ENCODE measurements at places on chromosomes 4 and X.

DNA sequence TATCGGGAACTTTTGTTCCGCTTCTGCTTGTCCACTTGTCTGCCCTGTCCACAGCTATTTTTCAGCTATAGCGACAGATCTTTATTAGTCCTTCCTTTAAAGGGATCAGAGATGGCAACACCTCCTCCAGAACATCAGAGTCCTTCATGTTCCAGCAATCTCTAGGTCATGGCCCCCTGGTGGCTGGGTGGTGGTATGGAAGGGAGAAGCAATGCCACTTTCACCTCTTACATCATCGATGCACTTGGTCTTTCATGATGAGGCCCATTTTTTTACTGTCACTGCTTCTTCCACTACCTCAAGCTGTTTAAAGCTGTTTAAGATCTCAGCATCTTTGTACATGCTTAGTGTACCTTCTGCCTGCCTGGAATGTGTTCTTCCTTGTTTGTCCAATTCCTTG is 106.7 kb downstream of the ARHGAP6 start:
- DNase-seq: peak; percentile 2

- no peak for DNase-seq
Observed at GRCh38 chr4:6955261-6955911, 45.8 kb downstream of the TBC1D14 start.

GRCh38 chrX:123049071-123049625 is 134.9 kb upstream of the GRIA3 start:
- DNase-seq: no peak

GRCh38 chrX:44071847-44072551 is 98.8 kb upstream of the NDP start:
- DNase-seq: no peak

DNA sequence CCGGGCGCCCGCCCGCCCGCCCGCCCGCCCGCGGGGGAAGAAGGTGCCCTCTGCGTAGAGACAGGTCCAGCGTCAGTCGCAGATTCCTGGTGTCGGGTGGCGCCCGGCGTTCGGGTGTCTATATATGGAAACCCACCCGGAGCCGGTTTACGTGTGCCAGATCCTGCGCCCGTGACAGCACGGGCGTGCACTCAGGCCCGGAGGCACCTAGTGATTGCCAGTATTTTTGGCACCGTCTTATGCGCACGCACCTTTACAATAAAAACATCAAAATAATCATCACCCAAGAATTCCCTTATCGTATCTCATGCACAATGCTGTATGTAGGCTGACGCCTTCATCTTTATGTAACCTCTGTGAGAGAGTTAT is 519 bp downstream of the SLC25A4 start:
- peak; percentile 8 for DNase-seq

- DNase-seq: no peak
Observed at GRCh38 chrX:16664626-16665025, 14.7 kb downstream of the S100G start.

DNA sequence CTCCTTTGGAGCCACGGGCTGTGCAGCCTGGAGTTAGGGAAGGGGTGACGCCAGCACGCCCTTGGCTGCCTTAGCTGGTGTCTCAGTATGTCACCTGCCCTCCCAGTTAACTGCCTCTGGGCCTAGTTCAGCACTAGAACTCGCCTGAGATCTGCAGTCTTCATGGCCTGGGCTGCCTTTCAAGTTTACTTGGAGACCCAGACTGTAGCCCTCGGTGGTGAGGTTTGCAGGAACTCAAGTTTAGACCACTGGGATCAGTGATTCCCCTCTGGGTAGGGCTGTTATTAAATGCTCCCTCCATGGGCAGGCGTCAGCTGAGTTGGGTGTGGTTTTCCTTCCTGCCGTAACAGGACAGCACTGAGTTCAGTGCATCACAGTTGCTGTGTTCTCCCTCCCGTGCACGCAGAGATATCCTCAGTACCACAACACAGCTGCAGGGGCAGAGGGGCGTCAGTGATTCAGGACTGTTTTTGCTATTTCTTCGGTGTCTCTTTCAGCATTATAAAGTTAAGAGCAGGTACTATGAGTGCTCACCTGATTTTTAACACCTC is 30.5 kb downstream of the PLAC8 start:
- peak; percentile 65 for DNase-seq

GRCh38 chr4:100938698-100939097 is 408.6 kb downstream of the PPP3CA start:
- DNase-seq: no peak

DNA sequence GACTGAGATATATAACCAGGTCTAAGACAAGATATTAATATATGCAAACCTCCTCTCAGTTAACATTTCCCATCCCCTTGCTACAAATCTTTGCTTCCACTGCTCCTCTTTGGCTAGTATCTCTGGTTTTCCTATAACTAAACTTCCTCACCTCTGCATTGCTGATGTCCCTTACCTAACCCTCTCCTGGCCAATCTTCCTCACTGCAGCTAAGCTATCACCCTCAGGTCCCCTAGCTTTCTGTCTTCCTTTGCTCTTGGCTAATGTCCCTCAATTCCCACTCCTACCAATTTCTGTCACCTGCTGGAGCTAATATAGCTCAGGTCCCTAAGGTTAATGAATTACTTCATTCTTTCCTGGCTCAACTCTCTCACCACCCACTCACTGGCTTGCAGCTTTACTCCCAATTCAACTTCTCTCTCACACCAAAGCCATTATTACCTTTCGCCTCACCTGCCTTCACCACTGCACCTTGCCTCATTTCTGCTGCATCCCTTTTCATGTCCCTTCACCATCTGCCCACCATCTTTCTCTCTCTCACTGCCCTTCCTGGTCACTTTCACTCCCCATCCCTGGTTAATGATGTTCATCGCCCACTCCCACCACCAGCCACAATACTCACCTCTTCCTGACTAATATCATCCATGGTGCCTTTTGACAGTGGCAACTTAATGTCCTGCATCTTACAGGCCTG is 26.7 kb downstream of the SMC1A start:
- DNase-seq: no peak

DNA sequence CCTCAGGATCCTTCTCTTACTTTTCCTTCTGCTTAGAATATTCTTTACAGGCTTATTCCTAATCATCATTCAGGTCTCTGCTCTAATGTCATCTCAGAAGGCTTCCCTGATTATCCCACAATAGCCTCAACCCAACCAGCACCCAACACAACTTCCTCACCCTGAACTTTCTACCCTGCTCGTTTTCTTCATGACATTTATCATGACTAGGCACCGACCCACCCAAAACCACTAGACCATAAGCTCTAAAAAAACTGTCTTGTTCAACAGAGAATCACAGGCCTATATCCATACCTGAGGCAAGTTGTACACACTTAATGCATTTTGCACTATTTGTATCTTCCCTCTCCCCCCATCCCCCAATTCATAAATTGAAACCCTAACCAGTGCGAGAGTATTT is 95.3 kb downstream of the SH3RF1 start:
- no peak for DNase-seq

GRCh38 chr4:21952549-21952948 is 4.0 kb upstream of the KCNIP4 start:
- DNase-seq: no peak

- DNase-seq: no peak
Observed at GRCh38 chr4:74619931-74620702, 174.2 kb downstream of the BTC start.

DNA sequence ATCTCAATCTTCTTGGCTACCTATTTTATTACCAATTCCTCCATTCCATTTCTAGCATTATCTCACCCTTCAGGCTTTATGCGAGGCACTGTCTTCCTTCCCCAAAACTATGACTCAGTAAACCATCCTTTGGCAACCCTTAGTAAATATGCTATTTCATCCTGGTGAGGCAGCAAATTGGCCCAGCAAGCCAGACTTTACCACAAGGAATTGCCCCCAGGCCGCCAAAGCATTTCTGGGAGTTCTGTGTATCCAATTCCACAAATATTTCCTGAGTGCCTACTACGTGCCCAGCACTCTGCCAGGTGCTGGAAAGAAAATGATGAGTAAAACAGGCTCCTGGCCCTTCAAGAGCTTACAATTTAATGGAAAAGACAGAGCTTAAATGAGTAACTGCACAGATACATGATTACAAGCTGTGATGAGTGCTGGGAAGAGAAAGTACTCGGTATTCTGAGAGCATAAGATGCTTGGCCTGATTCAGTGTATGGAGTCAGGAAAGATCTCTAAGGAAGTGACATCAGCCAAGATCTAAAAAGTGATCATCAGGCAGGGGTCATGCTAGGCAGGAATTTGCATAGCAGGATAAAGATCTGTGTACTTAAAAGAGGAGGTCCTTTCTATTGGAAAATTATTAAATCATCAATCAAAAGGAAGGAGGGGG is 193.8 kb downstream of the ADAMTS3 start:
- DNase-seq: no peak

- DNase-seq: no peak
Observed at GRCh38 chrX:84415140-84415539, 87.1 kb downstream of the HDX start.

DNA sequence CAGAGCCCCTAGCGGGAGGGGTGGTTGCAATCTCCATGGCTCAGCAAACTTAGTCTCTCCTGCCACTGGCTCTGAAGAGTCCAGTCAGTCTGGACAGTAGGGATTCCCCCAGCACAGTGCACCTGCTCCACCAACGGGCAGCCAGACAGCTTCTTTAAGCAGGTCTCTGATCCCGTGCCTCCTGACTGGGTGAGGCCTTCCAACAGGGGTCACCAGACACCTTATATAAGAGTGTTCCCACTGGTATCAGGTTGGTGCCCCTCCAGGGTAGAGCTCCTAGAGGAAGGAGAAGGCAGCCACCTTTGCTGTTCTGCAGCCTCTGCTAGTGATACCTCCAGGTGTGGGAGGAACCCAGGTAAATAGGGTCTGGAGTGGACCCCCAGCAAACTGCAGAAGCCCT is 1393.4 kb downstream of the STIM2 start:
- no peak for DNase-seq

DNA sequence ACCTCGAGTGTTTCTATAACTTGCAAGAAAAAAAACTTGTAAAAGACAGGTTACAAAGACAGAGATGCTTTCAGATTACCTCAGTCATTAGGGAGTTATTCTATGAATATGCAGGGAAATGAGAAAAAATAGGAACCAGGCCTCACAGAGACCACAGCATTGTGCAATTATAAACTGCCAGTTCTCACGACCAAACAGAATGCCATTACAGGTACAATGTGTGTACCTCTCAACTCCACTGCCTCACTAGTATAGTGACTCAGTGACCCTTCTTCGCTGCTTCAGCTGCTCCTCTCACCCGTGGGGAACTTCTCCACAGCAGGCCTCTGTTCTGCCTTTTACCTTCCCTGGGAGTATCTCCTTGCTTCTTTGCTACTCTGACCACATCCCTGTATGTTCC is 2.3 kb upstream of the HTATSF1 start:
- no peak for DNase-seq

DNA sequence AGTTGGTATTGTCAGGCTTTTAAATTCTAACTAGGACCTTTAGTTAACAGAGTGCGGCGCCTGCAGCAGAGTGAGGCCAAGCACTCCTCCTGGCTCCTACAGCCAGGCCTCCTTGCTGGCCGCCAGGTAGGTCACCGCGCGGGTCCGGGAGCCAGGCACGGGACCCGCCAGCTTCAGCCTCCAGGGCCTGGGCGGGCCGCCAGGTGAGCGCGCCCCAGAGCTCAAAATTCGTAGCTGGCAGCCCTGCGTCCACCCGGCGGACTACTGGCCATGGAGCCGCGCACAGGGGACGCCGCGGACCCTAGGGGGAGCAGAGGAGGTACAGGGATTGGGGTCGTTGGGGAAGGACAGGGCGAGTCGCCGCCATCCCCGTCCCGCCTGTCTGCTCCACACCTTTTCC is at the start of gene MAGIX:
Gene MAGIX (plus strand): TSS at position 139 of the 400 bp plus-strand sequence. CDS start 132 bp downstream, at position 271.
- no peak for DNase-seq

- no peak for DNase-seq
Observed at GRCh38 chr4:120964596-120964995, 42.1 kb upstream of the PRDM5 start.

- no peak for DNase-seq
Observed at GRCh38 chr4:40562681-40563080, 67.0 kb downstream of the RBM47 start.

DNA sequence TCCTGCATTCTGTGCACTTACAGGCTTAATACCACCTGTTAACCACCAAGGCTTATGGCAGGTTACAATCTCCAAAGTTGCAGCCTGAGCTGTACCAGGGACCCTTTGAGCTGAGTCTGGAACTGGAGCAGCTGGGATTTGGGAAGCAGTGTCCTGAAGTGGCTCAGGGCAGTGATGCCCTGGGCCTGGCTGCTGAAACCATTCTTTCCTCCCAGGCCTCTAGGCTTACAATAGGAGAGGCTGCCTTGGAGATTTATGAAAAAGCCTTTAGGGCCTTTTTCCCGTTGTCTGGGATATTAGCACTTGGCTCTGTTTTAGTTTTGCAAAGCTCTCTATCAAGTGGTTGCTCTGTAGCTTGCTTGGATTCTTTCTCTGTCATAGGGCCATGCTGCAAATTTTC is 154.3 kb upstream of the CASK start:
- no peak for DNase-seq

DNA sequence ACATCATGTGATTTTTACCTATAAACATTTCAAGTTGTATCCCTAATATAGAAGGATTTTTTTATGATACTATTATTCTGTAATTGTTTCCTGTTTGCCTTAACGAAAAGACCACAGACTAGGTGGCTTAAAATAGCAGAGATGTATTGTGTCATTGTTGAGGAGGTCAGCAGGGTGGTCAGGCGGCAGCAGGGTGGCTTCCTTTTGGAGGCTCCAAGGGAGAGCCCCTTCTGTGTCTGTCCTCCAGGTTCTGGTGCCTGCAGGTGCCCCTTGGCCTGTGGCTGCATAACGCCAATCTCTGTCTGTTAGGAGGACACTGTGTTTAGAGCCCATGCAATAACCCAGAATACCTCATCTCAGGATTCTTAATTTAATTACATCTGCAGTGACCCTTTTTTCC is 118.1 kb downstream of the TBL1X start:
- no peak for DNase-seq

- no peak for DNase-seq
Observed at GRCh38 chrX:12372111-12372510, 233.8 kb downstream of the FRMPD4 start.

DNA sequence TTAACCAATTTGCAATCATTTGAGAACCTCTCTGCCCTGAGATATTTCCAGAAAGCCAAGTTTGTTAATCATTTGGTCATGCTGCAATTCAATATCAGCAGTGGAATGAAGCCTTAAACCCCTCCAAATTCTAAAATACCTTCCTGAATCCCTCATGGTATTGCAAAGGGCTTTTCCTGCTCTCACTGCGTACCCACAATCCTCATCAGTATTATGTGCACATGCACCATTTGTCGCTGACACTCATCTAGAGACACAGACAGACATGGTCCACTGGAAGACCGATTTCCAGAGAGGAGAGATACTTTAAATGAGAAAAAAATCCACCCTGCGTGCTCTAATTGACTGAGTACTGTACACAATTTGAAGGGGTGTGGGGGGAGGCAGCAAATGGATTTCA is 104.4 kb downstream of the GPC3 start:
- no peak for DNase-seq

- DNase-seq: no peak
Observed at GRCh38 chrX:114797494-114797893, 213.6 kb downstream of the HTR2C start.

Measured in activated effector memory CD4-positive, alpha-beta T cell treated with Interleukin-2 at 50 U/mL for 16 hours (primary cell).